ENCODE measurements at places on chromosomes 2 and 18.

DNA sequence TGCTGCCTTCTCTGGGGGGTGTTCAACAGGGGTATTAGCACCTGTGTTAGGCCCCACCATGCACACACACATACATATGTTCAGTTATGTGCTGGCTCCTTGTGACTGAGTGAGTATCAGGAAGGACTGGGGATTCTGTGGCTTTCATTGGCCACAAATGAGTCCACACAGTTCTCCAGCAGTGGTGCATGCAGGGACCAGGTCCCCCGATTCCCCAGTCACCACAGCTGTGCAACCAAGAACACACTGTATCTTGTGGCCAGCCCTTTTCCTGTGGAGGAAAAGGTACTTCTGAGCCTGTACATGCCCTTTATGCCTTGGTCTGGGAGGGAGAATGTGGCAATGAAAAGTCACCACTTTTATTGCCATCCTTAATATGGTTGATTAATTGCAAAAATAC lies 74.9 kb upstream of the KLF7 start:
- no peak for DNase-seq

DNA sequence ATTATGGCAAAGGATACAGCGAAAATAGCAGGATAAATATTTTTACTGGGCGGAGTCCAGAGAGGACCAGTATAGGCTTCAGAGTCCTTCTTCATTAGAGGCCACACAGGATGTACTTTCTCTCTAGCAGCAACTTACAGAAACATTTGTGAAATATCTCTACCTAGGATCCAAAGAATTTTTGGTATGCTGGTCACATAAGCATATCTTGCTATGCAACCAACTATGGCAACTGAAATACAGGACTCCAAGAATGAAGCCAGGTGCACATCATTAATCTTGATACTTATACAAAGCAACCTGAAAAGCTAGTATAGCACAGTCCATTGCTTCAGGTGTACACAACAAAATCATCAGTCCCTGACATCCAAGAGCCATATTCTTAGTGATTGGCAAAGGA lies 59.1 kb upstream of the NABP1 start:
- no peak for DNase-seq

- no peak for DNase-seq
Observed at GRCh38 chr18:58080451-58080850, 36.4 kb downstream of the NEDD4L start.

DNA sequence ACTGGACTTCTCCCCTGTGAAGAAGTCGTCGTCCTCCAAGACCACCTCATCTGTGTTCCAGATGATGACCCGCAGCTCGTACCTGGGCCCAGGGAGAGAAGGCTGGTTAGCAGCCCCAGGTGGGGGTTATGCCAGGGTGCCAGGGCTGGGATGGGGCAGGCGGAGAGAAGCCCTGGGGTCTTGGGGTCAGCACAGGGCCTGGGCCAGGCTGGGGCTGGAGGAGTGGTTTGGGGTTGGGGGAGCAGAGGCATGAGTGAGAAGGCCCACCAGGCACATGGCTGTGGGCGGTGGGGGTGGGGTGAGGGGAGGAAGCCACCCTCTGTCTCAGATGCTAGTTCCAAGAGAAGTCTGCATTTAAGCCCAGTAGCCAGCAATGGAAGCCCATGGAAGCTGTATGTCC lies 15.8 kb downstream of the OTOF start:
- DNase-seq = no peak

DNA sequence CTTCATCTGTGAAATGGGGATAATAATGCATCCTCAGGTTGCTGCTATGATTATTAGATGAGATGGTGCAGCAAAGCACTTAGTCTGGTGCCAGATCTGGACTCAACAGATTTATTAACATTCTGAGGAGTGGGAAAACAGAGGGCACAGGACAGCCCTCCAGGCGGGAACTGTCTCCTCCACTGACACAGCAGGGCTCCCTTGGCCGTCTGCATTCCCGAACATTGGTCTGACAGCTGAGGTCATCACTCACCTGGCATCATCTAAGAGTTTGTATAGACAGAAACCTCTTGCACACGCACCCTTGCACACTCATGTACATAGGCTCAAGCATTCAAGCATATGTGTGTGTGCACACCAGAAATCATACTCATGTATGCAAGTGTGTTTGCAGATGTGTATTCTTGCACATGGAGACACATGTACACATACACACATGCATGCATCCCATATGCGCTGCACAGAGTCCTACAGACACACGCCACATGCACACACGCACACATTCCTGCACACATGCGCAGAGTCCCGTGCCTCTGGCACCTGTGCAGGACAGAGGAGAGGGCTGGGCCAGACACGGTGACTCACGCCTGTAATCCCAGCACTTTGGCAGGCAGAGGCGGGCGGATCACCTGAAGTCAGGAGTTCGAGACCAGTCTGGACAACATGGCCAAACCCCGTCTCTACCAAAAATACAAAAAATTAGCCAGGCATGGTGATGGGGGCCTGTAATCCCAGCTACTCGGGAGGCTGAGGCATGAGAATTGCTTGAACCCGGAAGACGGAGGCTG lies 173.3 kb upstream of the GLI2 start:
- DNase-seq = no peak

DNA sequence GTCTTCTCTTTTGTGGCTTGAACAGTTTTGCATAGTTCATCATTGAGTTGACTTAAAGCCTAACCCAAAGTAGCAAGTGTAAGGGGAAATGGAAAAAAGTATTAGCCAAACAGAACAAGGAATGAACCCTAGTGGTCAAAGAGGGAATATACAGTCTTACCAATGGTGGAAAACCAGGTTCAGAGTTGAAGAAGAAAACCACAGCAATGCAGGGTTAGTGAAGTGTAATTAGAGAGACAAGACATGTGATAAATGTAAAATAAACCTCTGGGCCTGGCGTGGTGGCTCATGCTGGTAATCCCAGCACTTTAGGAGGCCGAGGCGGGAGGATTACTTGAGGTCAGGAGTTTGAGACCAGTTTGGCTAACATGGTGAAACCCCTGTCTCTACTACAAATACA lies 2.4 kb downstream of the TTN start:
- no peak for DNase-seq

GRCh38 chr2:117693154-117693553 lies 121.3 kb upstream of the DDX18 start:
- no peak for DNase-seq

DNA sequence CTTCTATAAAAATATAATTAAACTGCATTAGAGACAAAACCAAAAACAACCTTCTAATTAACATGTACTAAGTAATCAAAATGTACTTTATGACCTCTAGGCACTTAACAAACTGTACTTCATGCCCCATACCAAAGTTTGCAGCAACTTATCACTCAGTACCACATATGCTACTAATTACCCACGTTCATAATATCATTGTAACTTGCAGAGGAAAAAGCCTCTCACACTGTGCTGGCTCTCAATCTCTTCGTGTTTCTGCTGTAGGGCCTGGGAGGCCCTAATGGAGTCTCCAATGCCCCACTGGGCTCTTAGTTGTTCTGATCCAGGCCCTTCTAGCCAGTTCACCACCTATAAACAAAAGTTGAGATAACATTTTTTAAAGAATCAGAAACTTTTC lies 82.1 kb upstream of the CCDC141 start:
- no peak for DNase-seq

GRCh38 chr2:83516503-83516902 lies 942.6 kb downstream of the SUCLG1 start:
- DNase-seq = no peak

- DNase-seq = no peak
Observed at GRCh38 chr2:200728630-200729029, 83.1 kb upstream of the BZW1 start.

DNA sequence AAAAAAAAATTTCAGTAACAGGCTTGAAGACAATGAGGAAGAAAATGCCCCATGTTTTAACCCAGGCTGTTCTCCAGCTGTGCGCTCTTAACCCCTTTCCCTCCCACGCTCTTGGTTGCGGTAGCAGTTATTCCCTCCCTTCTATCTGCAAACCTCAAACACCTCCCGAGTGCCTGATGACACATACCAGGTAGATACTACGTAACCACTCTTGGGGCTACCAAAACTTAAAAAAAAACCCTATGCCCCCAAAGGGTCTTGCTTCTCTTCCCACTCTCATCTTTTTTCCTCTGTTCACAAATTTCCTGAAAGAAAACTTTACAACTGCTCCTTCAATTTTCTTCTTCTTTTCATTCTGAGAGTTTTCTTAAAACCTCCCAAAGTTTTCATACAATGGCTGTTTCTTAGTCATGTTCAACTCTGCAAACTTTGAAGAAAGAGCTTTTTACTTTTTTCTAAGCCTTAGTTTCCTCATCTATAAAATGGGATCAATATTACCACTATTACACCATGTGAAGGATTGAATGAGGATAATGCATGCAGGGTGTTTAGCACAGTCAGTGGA lies 4.9 kb upstream of the DRC1 start:
- DNase-seq = no peak

Measured in cerebellar nuclear complex (tissue), 1 donor.